ENCODE measurements at places on chromosomes 4 and X. TPM values are rescaled to one million over a fixed set of nuclear protein-coding genes. Genes with fewer than 3 reads are reported as not detected.

HTN1 gene
- total RNA-seq, result not detected

DCAF8L1 gene
- total RNA-seq, result not detected

UGT2B10 gene
- not detected for total RNA-seq

P2RY4 gene
- 0.39 TPM for total RNA-seq

Measured in subcutaneous preadipocyte (primary cell).